ENCODE measurements at places on chromosomes 3 and 15.

- DNase-seq = no peak
Observed at GRCh38 chr15:71106802-71107500, 8.3 kb upstream of the THSD4 start.

- no peak for DNase-seq
Observed at GRCh38 chr3:127041264-127041820, 58.4 kb downstream of the PLXNA1 start.

DNA sequence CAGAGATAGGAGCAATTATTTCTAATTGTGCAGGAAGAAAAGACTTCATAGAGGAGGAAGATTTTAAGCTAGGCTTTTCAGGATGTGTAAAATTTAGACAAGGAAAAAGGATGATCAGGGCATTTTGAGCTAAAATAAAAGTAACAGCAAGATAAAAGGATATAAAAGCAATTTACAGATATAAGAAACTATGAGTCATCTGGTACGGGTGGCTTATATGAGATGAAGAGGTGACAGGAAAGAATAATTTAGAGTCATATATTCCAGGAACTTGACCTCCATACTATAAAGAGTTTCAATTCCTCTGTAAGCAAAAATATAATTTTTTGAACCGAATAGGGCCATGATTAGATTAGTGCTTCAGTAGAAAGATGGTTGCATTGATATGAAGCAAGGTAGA is 273.7 kb downstream of the RBMS3 start:
- no peak for DNase-seq

DNA sequence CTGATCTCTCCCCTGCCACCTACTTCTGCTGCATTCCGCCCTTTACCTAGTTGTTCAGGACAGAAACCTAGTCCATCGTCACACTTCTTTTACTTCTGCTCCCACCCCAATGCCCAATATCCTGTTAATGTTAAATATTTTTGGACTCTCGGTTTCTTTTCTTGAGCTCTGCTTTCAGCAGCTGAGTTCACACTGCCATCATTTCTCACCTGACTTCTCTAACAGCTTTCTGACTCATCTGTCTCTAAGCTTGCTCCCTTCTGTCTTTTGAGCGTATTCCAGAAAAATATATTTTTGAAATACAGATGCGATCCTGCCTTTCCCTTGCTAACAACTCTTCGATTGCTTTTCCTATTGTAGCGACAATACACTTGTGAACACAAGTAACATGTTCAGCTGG is 183.4 kb downstream of the KLHL25 start:
- DNase-seq = no peak

GRCh38 chr15:47959617-47960413 is 161.0 kb upstream of the SLC24A5 start:
- DNase-seq = no peak

GRCh38 chr15:85492406-85492805 is 112.0 kb downstream of the AKAP13 start:
- no peak for DNase-seq

GRCh38 chr3:60954048-60954447 is 297.2 kb downstream of the FHIT start:
- DNase-seq = no peak

DNA sequence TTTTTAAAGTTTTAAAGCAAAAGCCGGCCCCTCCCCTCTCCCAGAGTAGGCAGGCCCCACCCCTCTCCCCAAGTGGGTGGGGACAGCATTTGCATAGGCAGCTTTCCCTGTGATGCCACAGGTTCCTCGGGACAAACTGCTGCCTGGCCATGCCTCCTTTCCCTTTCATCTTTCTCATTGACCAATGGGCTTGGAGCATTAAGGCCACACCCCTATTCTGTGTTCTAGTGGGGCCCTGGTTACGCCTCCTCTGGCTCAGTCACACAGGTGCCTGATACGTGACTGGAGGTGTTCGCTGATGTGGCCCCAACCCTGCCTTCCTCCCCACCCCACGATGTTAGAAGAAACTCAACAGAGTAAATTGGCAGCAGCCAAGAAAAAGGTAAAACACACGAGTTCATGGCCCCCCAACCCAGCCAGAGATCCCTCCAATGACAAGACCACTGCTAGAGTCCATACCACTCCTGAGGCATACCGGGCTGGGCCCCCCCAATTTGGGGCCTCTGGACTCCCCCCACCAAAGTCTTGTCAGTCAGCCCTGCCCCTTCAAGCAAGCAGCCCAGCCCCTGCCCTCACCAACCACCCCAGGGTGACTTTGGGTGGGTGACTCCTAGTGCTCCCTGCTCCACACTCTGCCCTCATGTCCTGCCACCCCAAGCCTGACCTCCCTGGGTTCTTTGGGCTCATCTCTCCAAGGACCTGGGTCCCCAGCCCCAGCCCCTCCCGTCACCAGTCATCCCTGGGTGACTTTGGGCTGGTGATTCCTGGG is 62.8 kb upstream of the CSPG4 start:
- DNase-seq = peak; percentile 15

DNA sequence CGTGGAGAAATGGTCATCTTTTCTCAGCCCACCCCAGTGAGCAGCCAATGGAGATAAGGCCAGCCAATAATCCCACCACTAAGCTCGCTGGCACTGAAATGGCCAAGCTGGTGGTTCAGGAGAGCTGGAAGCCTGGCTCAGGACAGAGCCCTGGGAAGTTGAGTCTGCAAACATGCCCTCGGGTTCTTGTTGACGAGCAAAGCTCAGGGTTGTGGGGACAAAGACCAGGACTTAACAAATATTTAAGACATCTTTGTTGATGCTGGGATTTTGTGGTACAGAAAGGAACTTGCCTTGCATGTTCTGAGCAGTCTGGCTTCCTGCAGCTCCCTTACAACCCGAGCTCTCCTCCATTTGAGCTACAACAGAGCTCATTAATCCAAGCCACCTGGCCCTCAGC is 4.4 kb downstream of the FAH start:
- no peak for DNase-seq

DNA sequence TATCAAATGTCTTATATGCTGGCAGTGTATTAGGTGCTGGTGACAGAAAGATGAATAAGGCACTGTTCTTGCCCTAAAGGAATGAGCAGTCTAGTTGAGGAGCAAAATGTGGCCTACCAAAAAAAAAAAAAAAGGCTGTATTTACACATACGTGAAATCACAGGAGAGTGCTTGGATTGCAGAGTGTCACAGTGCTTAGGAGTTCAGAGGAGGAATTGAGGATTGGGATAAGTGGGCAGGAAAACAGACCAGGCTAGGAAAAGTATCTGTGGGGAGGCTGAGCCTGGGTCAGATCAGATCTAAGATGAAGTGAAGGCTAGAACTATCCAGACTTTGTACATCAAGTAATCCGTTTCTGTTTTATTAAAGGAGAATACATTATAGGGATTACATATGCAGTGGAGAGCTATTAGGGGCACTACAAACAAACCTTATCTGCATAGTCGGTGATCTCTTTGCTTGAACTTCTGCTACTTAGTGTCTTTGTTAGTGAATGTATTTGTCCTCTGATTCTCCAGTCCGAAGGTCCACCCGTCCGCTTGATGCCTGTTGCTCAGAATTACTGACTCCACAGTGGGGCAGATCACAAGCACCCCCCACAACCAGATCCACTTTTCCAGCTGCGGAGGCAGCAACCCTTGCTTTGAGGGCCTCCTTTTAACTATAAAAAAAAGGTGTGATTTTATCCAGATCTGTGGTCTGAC is 80.0 kb downstream of the FNDC3B start:
- no peak for DNase-seq

DNA sequence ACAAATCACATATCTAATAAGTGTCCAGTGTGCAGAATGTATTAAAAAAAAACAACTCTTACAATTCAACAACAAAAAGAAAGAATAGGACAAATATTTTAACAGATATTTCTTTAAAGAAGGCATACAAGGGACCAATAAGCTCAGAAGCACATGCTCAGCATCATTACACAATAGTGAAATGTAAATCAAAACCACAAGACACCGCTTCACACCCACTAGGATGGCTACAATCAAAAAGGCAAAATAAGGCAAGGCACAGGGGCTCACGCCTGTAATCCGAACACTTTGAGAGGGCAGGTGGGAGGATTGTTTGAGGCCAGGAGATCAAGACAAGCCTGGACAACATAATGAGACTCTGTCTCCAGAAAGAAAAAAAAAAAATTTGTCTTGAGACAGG is 255.6 kb downstream of the MAGI1 start:
- DNase-seq = no peak

GRCh38 chr3:100225883-100226282 is 34.9 kb upstream of the TBC1D23 start:
- DNase-seq = no peak

DNA sequence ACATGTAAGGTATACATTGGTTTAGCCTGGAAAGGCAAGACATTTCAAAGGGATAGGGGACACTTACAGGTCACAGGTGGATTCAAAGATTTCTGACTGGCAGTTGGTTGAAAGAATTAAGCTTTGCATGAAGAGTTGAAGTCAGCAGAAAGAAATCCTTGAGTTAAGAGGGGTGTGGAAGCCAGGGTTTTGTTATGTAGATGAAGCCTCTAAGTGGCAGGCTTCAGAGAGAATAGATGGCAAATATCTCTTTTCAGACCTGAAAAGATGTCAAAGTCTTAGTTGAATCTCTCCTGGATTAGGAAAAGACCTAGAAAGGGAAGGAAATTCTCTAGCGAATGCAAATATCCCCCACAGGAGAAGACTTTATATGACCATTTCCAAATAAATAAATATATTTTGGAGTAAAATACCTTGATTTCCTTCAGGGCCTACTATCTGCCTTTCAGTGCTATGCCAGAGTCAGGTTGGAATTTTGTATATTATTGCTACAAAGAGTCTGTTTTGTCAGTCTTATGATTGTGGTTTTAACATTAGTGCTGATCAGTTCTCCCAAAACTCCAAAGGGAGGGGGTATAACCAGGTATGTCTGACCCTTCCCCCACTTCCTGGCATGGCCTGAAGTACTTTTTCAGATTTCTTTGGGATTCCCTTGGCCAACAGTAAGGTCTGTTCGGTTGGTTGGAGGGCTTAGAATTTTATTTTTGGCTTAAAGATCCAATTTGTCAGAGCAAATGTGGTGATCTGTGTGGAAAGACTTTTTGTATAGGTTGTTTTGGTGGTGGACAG is 286.4 kb downstream of the LRTM1 start:
- DNase-seq = no peak

DNA sequence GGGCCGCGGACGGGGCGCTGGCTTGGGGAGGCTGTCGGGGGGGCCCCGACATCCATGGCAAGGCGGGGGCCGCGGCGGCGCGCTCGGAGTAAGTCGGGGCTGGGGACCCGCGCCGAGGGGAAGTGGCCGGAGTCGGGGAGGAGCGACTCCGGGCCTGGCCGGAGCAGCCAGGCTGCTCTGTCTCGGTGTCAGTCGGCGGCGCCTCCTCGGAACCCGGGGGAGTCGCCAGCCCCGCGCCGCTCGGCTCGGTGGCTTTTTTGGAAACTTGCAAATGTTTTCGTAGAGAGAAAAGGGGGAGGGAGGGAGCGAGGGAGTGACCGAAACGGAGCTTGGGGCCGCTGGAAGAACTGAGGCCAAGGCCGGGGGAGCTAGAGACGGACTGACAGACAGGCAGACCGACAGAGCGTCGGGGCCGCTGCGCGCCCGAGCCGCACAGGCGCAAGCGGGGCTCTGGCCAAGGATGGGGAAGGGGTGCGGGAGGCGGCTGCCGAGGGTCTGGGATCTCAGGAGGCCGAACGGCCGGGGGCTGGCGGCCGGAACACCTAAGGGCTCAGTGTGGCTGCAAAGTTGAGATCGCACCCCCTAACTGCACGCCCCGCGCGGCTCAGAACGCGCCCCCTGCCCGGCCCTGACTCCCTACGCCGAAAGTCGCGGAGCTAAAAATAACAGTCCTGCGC is 5.0 kb downstream of the PTH1R start:
- peak; percentile 38 for DNase-seq

GRCh38 chr3:87047852-87048251 is 56.9 kb upstream of the VGLL3 start:
- DNase-seq = no peak

- DNase-seq = no peak
Observed at GRCh38 chr3:80099559-80100066, 331.8 kb upstream of the ROBO1 start.

GRCh38 chr3:53144862-53145712 is 14.9 kb upstream of the RFT1 start:
- no peak for DNase-seq

GRCh38 chr3:123884203-123884831 is at the start of gene MYLK:
Gene MYLK, minus strand, starts transcription at chr3:123884332. Its CDS starts 90,491 bp downstream, at chr3:123793841.
- DNase-seq = peak; percentile 59

DNA sequence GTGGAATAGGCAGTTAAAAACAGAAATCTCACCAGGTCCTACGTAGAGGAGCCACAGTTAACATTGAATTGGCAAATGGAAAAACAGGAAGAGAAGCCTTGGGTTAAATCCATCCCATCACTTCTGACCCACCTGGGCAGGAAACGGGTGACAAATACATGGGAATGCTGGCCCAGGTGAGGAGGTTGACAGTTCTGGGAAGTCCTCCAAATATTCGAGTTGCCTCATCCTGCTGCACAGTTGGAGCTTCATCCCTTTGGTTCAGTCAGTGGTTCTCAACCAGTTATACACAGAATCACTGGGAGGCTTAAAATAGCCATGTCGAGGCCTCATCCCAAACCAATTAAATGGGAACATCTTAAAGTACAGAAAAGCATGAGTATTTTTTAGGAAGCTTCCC is 5.3 kb downstream of the MYZAP start:
- DNase-seq = no peak

DNA sequence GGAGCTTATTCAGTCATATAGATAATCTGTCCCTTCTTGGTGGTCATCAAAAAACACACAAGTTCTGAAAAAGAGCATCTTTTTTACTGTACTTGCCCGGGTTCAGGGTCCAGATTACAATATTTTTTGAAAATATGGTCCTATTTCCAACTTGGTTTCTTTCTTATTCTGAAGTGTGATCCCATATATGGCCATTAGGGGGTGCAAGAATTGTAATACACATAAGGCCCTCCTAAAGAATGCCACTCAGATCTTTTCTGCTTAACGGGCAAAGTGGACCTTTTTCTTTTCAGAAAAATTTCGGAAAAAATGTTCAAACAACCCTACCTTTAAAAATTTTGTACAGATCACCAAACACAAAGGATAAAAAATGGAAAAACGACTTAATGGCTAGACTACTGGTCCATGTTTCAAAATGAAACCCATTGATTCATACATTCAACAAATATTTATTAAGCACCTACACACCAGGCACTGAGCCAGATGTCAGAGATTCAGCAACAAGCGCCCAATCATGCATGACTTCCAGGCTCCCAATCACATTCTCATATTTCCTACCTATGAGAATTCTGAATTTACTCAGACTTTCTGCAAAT is 102.0 kb upstream of the MYRIP start:
- no peak for DNase-seq

GRCh38 chr3:132596816-132597433 is at the start of gene ACKR4:
Gene ACKR4, plus strand, starts transcription at chr3:132597270. Its CDS starts 3,128 bp downstream, at chr3:132600398.
- no peak for DNase-seq

Measured in activated T-cell treated with anti-CD3 and anti-CD28 coated beads, Interleukin-2, amount 50 U/mL, for 48 hours (primary cell).